Astrocyte (in vitro differentiated cells and primary cell): ENCODE measurements at places on chromosomes 1 and 21. TPM values are rescaled to one million over a fixed set of nuclear protein-coding genes. Genes with fewer than 3 reads are reported as not detected.

DNA sequence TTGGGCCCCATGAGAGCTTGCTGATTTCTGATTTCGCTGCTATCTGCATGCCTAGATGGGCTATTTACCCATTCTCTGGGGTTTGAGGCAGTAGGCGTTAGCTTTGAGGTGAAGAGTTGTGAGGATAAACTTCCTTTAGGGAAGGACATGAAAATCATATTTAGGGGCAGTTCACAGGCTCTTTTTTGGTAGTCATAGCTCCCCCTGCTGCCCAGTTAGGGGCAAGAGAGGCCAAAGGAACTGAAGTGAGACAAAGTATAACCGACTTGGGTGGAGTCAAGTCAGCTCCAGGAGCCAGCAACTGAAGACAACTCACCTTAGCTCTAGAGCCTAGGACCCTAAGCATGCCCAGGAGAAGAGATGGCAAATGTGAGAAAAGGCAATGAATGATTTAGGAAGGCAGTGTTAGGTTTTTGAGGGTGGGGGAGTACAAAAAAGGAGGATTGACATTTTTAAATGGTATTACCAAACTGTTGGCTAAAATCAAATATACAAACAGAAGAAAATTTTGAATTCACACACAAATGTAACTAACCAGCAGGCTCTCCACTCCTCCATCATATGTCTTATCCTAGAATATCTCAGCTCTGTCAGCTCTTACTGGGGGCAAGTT lies 625.2 kb downstream of the LMO4 start:
- no peak overlapping the region for H3K4me3 ChIP-seq
- peaks cover 26% of the 10 kb centered on the region for H3K4me1 ChIP-seq
- DNase-seq = peak; percentile 44

DNA sequence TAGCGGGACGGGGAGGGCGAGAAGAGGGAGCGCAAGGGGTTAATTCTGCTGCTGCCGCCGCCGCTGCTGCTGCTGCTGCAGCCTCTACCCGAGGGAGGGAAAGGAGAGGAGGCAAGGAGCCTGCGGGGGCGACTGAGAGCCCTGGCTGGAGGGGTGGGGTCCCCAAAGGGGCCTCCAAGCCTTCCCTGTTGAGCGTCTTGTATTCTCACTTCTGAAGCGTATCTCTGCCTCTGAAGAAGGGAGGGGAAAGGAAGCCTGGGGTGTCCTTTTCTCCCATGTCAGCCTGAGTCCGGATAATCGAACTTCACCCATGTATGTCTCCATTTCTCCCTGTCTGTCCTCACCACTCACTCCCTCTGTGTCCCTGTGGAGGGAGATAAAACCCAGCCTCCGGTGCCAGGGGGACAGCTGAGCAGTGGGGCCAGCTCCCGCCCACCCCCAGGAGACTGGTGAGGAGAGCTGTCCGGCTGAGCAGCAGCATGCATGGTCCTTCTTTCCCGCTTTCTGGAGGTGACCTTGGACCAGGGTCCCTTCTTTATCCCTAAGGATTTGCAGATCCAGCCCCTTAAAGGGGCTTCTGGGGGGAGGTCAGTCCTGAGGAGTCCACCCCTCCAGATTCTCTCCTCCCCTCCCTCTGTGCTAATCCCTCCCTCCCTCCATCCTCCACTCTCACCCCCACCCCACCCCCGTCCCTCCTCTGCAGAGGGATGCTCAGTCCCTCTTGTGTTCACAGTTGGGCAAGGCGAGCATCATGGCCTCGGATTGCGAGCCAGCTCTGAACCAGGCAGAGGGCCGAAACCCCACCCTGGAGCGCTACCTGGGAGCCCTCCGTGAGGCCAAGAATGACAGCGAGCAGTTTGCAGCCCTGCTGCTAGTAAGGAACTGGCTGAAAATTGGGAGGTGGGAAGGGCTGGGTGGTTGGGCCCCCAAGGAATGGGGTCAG lies 1.0 kb downstream of the NCDN start:
- H3K4me1 ChIP-seq = peaks cover 36% of the 10 kb centered on the region
- DNase-seq = no peak
- H3K27ac ChIP-seq = peak overlapping the region; percentile 95
- H3K4me3 ChIP-seq = peak overlapping the region; percentile 85
- H3K36me3 ChIP-seq = peaks cover 8% of the 10 kb centered on the region

GRCh38 chr1:85394130-85394529 lies 70.8 kb downstream of the DDAH1 start:
- no peak for DNase-seq
- H3K4me3 ChIP-seq = no peak overlapping the region
- no peaks in the 10 kb centered on the region for H3K36me3 ChIP-seq
- H3K27me3 ChIP-seq = no peaks in the 10 kb centered on the region
- no peaks in the 10 kb centered on the region for H3K4me1 ChIP-seq
- no peak overlapping the region for H3K27ac ChIP-seq

- H3K36me3 ChIP-seq = no peaks in the 10 kb centered on the region
- H3K27me3 ChIP-seq = no peaks in the 10 kb centered on the region
- no peak overlapping the region for H3K27ac ChIP-seq
- H3K4me1 ChIP-seq = peaks cover 5% of the 10 kb centered on the region
- no peak overlapping the region for H3K4me3 ChIP-seq
Measured at GRCh38 chr1:165823552-165824268, 3.7 kb upstream of the UCK2 start.

- H3K4me1 ChIP-seq = peaks cover 11% of the 10 kb centered on the region
- no peaks in the 10 kb centered on the region for H3K27me3 ChIP-seq
- no peak overlapping the region for H3K27ac ChIP-seq
- H3K4me3 ChIP-seq = no peak overlapping the region
- H3K36me3 ChIP-seq = no peaks in the 10 kb centered on the region
- DNase-seq = peak; percentile 41
Measured at GRCh38 chr1:193676996-193677549, 490.7 kb upstream of the B3GALT2 start.

GRCh38 chr1:37032660-37033354 lies 1.5 kb downstream of the GRIK3 start:
- H3K27me3 ChIP-seq = peaks cover 50% of the 10 kb centered on the region
- H3K4me3 ChIP-seq = no peak overlapping the region
- H3K36me3 ChIP-seq = no peaks in the 10 kb centered on the region
- no peak overlapping the region for H3K27ac ChIP-seq

GRCh38 chr1:107491582-107491981 lies 350.7 kb downstream of the NTNG1 start:
- no peak overlapping the region for H3K4me3 ChIP-seq
- H3K36me3 ChIP-seq = no peaks in the 10 kb centered on the region
- no peaks in the 10 kb centered on the region for H3K4me1 ChIP-seq
- H3K27me3 ChIP-seq = no peaks in the 10 kb centered on the region

GRCh38 chr1:161721738-161722343 lies 497 bp downstream of the FCRLB start:
- H3K27ac ChIP-seq = peak overlapping the region; percentile 62
- H3K4me3 ChIP-seq = no peak overlapping the region
- H3K36me3 ChIP-seq = no peaks in the 10 kb centered on the region

GRCh38 chr1:35030756-35031446 lies 844 bp downstream of the ZMYM6 start:
- H3K36me3 ChIP-seq = peaks cover 2% of the 10 kb centered on the region
- DNase-seq = peak; percentile 40
- H3K4me3 ChIP-seq = peak overlapping the region; percentile 89
- H3K27ac ChIP-seq = peak overlapping the region; percentile 95
- no peaks in the 10 kb centered on the region for H3K27me3 ChIP-seq

Gene IL20
- not detected in 2 replicates for total RNA-seq

Gene PTGER3
- total RNA-seq = 0.64 and 1.1 TPM in 2 replicates

Gene SHISA4
- 9.8 and 10.1 TPM in 2 replicates for total RNA-seq
